ENCODE measurements at places on chromosomes 3 and 15.

DNA sequence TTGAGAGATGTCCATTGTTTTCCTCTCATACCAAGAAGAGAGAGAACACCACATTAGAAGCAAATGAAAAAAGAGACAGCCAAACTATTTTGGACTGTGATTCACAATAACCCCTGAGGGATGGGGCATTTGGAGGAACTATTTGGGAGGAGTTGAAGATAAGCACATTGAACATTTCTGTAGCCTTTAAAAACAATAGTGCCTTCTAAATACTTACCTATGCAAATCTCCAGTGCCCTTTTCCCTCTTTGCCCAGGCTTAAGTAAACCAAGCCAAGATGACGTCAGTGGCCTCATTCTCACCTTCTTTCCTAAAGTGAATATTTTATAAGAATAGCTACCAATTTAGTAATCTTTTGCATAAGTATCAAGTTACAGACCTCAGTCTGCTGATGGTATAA lies 89.7 kb upstream of the COL8A1 start:
- no peaks in the 10 kb centered on the region for H3K27me3 ChIP-seq
- no peak overlapping the region for H3K4me3 ChIP-seq
- H3K36me3 ChIP-seq: peaks cover 5% of the 10 kb centered on the region
- peaks cover 61% of the 10 kb centered on the region for H3K4me1 ChIP-seq
- no peak overlapping the region for H3K27ac ChIP-seq

GRCh38 chr15:95017666-95018328 lies 786.4 kb downstream of the MCTP2 start:
- H3K4me1 ChIP-seq: peaks cover 19% of the 10 kb centered on the region
- H3K36me3 ChIP-seq: no peaks in the 10 kb centered on the region
- no peak overlapping the region for H3K27ac ChIP-seq

GRCh38 chr3:150754896-150755295 lies 8.1 kb downstream of the SIAH2 start:
- no peak overlapping the region for H3K27ac ChIP-seq
- peaks cover 30% of the 10 kb centered on the region for H3K36me3 ChIP-seq
- peaks cover 71% of the 10 kb centered on the region for H3K4me1 ChIP-seq
- no peak for DNase-seq
- H3K4me3 ChIP-seq: no peak overlapping the region

GRCh38 chr3:172275586-172275985 lies 172.7 kb downstream of the GHSR start:
- no peak overlapping the region for H3K4me3 ChIP-seq
- H3K36me3 ChIP-seq: peaks cover 75% of the 10 kb centered on the region
- H3K27ac ChIP-seq: peak overlapping the region; percentile 34
- no peak for DNase-seq
- H3K27me3 ChIP-seq: no peaks in the 10 kb centered on the region
- H3K4me1 ChIP-seq: peaks cover 56% of the 10 kb centered on the region

- no peak overlapping the region for H3K4me3 ChIP-seq
- H3K27ac ChIP-seq: no peak overlapping the region
- H3K4me1 ChIP-seq: no peaks in the 10 kb centered on the region
- H3K27me3 ChIP-seq: no peaks in the 10 kb centered on the region
Observed at GRCh38 chr3:80978216-80978969, 783.1 kb downstream of the GBE1 start.

DNA sequence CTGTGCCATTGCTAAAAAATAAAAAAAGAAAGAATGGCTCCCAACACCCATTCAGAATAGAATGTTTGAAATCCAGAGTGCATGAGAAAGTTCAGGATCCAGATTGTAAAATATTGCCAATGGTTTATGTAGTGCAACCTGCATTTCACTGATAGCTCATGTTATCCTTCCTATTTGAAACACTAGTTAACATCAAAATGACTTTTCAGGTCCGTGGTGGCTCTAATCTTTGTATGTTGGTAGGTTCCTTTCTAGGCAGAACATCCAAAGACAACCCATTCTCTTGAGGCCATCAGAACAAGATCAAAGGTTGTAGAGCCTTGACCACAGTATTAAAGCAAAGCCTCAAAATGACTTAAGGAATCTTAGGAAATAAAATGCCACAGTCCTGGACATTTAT lies 51.0 kb downstream of the PLCL2 start:
- no peaks in the 10 kb centered on the region for H3K36me3 ChIP-seq
- H3K27ac ChIP-seq: no peak overlapping the region

- no peak for DNase-seq
- H3K4me1 ChIP-seq: peaks cover 20% of the 10 kb centered on the region
- H3K27ac ChIP-seq: no peak overlapping the region
- H3K4me3 ChIP-seq: no peak overlapping the region
Observed at GRCh38 chr15:79991826-79992225, 20.8 kb upstream of the BCL2A1 start.

DNA sequence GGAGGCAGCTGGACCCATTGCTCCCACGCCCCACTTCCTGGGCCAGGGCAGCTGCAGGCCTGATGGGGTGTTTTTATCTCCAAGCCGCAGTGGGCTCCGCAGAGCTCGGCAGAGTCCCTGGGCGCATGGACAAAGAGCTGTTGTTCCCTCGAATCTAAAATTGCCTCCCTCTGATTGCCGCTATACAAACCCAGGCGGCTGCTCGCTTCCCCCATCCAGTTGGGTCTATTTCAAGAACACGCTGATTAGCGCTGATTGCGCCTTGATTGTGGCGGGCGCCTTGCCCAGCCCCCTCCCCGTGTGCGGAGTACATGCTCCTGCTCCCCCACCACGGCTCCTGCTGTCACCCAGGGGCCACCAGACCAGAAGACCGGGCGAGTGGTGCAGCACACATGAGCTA lies 43.4 kb upstream of the SLC6A1 start:
- no peak for DNase-seq
- H3K4me3 ChIP-seq: no peak overlapping the region
- peaks cover 95% of the 10 kb centered on the region for H3K27me3 ChIP-seq
- no peak overlapping the region for H3K27ac ChIP-seq

DNA sequence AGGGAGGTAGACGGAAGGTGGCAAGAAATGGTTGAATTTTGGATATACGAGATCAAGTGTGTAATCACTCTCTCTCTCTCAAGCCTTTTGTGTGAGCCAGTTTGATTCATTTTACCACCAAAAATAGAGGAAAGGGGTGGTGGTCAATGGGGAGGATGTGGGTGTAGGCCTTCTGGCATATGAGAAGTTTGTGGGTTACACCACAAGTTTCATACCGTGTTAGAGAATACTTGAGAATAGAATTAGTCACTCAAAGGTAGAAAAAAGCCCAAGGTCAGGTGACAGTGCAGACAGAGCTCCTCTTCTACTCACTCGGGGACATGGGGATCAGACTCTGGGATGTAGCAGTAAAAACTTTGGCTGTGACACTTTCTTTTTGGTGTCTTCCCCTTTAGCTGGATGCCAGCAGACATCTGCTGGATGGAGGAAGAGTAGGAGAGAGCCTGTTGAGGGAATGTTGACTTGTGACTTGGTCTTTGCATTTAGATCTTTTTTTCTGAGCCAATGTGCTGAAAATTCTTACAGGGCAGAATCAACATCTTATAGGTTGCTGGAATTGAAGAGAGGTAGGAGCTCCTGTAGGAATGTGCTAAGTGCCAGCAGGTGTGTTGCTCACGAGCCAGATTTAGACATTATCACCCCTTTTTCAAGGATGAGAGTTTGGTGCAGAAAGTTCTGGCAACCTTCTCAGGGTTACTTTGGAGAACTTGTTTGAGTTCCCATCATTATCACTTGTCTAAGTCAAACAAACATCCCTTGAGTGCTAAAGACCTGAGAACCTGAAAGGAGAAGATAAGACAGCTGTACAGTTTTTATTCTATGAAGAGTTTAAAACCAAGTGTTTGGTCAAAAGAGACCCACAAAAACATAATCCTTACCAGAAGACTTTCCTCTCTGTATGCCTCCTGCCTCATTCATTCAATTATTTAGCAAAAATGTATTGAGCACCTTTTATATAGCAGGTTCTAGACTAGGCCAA lies 43.9 kb upstream of the RYK start:
- no peaks in the 10 kb centered on the region for H3K4me1 ChIP-seq
- no peak overlapping the region for H3K4me3 ChIP-seq
- H3K27me3 ChIP-seq: no peaks in the 10 kb centered on the region
- no peak for DNase-seq
- no peaks in the 10 kb centered on the region for H3K36me3 ChIP-seq
- no peak overlapping the region for H3K27ac ChIP-seq

- H3K27me3 ChIP-seq: no peaks in the 10 kb centered on the region
- no peaks in the 10 kb centered on the region for H3K36me3 ChIP-seq
- no peak overlapping the region for H3K27ac ChIP-seq
- no peak overlapping the region for H3K4me3 ChIP-seq
Observed at GRCh38 chr3:111726788-111727305, 131.7 kb upstream of the ZBED2 start.
